Thymus (tissue), 14 donors: ENCODE measurements at places on chromosomes 6 and 20. TPM values are rescaled to one million over a fixed set of nuclear protein-coding genes. Genes with fewer than 3 reads are reported as not detected.

Gene OR2J3
- not detected for total RNA-seq

Gene CPNE1
- total RNA-seq = 43.6 TPM

Gene MYLK4
- 0.42 TPM for total RNA-seq

Gene RIPOR3
- 12.2 TPM for total RNA-seq

- no peak for DNase-seq
Observed at GRCh38 chr6:105097288-105097687, 82.5 kb downstream of the POPDC3 start.

- no peak for DNase-seq
Observed at GRCh38 chr6:31778999-31779885, 2.1 kb upstream of the VWA7 start.

- no peak for DNase-seq
Observed at GRCh38 chr6:74519163-74519562, 686.7 kb downstream of the COL12A1 start.

DNA sequence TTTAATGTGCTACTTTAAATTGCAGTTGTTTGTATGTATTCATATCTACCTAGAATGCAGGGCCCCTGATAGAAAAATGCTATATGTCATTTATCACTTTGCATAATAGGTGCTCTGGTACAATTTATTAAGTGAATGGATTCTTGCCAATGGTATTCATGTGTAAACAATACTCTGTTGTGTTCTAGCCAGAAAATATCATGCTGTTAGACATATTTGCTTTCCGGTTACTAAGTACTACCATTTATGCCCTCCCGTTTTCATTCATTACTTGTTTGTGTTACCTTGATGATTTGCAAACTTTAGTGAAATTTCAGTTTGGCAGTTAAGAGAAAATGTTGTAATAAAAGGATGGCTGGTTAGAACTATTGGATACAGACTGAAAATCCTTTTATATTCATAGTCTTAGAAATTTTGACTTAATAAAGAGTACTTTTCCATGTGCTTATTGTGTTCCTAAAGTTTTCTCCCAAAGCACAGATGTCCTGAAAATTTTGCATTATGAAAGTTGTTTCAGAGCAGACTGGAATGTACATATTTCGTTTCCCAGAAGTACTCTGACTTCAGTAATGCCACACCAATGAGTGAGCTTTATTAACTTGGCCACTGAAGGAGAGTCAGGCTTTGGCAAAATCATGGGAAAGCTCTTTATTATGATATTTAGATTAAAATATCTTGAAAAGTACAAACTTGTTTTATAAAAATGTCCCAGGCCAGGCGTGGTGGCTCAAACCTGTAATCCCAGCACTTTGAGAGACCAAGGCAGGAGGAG is 31.5 kb downstream of the RPF2 start:
- no peak for DNase-seq

GRCh38 chr20:35264755-35265154 is 13.2 kb downstream of the MMP24OS start:
- no peak for DNase-seq

- DNase-seq = no peak
Observed at GRCh38 chr20:44036441-44036840, 121.8 kb downstream of the TOX2 start.
